ENCODE measurements at places on chromosomes 4 and X.
A peak's percentile ranks its signal among the peaks of the same experiment; 100 is the strongest.

DNA sequence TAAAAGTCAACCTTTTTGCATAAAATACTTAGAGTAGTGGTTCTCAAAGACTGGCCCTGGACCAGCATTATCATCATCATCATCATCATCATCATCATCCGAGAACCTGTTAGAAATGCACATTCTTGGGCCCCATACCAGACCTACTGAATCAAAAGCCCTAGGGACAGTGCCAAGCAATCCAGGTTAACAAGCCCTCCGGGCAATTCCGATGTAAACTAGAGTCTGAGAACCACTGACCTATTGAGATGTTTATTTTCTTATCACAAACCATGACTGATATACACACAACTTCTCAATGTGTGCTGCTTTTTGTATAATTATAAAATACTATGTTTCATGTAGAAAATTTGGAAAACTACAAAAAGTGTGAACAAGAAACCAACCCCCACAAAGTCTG, 133.4 kb upstream of the GATB start:
- DNase-seq = no peak

- no peak for DNase-seq
These were observed 56.7 kb upstream of the ADGRL3 start for GRCh38 chr4:61143461-61143860.

DNA sequence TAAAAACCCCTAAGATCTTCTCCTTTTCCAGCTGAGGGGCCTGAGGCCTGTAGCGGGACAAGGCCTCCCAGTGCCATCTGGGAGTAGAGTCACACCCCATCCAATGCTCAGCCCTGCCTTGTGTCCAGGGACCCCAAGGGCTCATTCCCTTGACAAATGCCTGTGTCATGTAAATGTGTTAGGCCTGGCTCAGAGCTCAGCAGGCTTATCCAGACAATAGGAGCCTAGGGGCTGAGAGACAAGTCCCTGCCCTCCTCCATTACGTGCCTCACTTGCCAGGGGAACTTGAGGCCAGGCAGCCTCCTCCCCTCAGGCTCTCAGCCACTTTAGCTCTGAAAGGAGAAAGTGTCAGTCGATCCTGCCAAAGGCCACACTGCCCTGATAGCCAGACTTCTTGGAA, 166.8 kb upstream of the MAMLD1 start:
- DNase-seq = no peak

- no peak for DNase-seq
These were observed 105.8 kb downstream of the TBX22 start for GRCh38 chrX:80120335-80120734.

GRCh38 chrX:108772549-108772948, 36.2 kb upstream of the IRS4 start:
- DNase-seq = no peak

DNA sequence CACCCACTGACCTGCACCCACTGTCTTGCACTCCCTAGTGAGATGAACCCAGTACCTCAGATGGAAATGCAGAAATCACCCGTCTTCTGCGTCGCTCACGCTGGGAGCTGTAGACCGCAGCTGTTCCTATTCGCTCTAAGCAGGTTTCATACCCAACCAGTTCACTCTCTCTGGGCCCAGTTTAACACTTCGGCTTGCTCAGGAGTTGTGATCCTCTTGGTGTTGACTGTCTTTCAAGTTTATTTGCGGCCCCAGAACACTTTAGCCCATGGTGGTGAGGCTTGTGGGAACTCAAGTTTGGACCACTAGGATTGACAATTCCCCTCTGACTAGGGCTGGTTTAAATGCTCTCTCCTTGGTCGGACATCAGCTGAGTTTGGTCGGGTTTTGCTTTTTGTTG, 147.0 kb downstream of the DACH2 start:
- DNase-seq = no peak

DNA sequence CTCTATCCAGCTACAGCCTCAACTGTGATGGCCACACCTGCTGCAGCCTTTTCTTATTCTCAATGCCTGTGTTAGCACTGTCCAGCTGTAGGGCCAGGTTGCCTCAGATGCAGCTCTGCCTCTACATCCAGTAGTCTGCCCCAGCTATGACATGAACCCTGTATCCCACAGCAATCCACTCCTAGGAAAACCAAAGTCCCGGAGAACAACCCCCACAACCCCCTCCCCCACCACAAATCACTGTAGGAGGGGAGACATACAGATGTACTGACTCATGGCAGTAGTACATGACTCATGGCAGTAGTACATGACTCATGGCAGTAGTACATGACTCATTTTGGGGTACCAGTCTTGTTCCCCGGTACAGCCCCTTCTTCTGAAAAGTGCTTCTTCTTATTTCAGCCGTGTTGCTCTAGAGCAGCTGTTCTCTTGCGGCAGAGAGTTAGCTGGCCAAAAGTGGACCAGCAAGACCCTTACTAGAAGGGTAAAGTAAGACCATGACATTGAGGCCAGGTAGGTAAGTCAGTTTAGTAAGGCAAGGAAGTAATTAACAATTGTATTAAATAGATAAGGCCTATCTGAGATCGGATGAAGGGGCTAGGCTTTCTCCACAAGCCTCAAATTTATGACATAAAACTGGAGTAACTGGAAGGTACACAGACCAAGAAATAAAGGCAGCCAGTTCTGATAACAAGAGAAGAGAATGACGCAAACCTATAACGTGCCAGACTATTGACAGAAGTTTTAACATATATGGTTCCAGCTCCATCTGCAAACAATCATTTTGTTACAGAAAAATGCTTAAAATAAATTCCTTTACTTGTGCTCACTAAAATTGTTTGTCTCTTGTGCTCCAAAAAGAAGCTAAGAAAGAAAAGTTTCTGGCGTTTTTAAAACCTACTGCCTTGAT, 221.4 kb downstream of the TACR3 start:
- peak; percentile 60 for DNase-seq

DNA sequence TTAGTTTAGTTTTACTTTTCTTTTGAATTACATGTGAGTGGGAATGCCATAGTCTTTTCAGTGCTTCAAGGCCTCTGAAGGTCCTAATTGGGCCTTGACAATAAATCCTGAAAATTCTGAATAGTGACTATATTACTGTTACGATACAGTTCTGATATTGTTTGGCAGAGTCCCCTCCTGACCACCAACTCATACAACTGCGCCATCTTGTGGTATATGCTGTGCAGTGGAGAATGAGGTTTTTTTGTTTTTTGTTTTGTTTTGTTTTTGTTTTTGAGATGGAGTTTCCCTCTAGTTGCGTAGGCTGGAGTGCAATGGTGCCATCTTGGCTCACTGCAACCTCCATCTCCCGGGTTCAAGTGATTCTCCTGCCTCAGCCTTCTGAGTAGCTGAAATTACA, 56.6 kb upstream of the CHRDL1 start:
- DNase-seq = no peak

- no peak for DNase-seq
These were observed 20.2 kb downstream of the TMEM31 start for GRCh38 chrX:103730796-103731493.

GRCh38 chrX:65045001-65045400, 68.8 kb upstream of the ZC4H2 start:
- no peak for DNase-seq

GRCh38 chr4:105215609-105216313, 69.1 kb downstream of the TET2 start:
- DNase-seq = peak; percentile 48

- DNase-seq = no peak
These were observed 12.5 kb upstream of the EXOC1 start for GRCh38 chr4:55840956-55841355.

DNA sequence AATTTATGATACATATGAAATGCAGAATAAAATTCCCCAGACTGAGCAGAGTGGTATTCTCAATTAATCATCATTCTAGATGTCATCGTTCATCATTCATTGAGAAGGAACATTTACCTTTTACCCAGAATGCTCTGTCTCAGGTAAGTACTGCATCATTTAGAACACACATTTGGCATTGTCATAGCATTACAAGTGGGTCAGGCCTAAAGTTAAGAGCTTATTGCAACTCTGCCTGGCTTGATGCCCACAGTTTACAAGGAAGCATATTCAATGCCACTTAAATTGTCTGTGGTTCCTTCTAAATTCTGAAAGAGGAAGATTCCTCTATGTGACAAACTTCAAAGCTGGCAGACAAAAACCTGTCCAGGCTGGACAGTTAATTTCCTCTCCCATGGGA, 87.3 kb downstream of the CAMK2D start:
- no peak for DNase-seq
